HT-29 (cell line): ENCODE measurements at places on chromosomes 5 and 9. TPM values are rescaled to one million over a fixed set of nuclear protein-coding genes. Genes with fewer than 3 reads are reported as not detected.

SLCO6A1 gene
- not detected in 2 replicates for total RNA-seq

GRCh38 chr5:65779643-65780042 is 57.6 kb downstream of the NLN start:
- no peak for DNase-seq

DNA sequence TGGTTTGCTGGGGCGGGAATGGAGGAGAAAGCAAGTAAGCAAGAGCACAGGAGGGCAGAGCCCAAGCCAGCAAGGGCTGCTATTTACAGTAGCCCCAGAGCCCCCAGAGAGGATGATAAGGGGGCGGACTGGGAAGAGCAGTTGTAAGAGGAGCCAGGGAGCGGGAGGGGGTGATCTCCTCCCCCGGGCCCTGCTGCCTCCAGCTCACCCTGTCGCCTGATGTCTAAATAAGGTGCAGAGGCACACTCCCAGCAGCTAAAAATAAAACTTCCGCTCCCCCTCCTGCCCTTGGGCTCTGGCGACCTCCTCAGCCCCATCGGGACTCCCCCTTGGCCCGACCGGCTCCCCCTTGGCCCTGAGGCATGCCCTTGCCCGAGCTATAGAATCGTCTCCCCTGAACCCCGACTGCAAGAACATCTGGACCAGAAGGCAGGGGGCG is 14.4 kb upstream of the CCDC69 start:
- DNase-seq = no peak

- no peak for DNase-seq
Measured at GRCh38 chr5:17829456-17829855, 195.2 kb downstream of the TAF11L14 start.

NR2F1 gene
- 19.7 and 24.5 TPM in 2 replicates for total RNA-seq

DNA sequence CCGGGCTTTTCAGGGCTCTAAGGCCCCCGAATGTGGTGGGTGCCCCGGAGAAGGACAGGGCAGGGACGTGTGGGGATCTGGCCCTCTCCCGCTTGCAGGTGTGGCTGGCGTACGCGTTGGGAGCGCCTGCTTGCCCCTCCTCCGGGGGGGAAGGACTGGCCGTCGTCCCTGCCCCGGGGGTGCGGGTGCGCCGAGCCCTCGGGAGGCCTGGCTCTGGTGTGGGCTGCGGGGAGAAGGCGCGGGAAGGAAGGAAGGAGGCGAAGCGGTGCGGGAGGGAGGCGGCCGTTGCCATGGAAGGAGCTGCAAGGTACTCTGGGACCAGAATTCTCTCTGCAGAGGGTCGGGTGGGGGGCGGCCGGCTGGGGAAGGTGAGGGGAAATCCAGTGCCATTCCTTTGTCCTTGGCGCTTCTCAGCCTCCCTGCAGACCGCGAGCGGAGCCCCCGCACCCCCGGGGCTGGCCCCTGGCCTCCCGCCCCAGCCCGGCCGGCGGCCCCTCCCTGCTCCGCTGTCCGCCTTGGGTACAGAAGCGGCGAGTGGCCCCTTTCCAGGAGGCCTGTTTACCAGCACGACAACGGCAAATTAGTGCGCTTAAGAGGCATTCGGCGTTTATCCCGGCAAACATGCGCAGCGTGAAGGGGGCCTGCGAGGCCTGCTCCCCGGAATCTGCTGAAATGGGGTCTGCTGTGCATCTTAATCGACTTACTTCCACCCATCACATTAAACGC is 67.1 kb upstream of the UNC5A start:
- no peak for DNase-seq

AGPAT2 gene
- total RNA-seq = 160 and 167 TPM in 2 replicates

DNA sequence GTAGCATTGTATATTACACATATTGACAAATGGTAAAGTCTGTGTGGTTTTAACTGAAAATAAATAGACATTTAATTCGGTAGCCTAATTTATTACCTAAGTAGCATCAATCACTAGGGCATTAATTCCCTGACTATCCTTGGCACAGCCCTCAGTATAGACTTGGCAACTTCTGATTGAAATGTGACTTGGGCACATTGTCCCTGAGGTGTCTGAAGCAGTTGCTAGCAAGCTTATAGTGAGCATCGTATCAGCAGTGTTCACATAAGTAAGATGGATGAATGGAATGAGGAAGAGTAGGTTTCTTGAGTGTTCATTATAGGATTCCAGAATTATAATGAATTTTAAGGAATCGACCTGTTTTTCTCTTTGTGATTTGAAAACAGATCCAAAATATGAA is 16.1 kb downstream of the LURAP1L start:
- no peak for DNase-seq

- DNase-seq = no peak
Measured at GRCh38 chr5:174511714-174512253, 212.6 kb upstream of the MSX2 start.
